ENCODE measurements at places on chromosomes 7 and 10.
A peak's percentile ranks its signal among the peaks of the same experiment; 100 is the strongest.

DNA sequence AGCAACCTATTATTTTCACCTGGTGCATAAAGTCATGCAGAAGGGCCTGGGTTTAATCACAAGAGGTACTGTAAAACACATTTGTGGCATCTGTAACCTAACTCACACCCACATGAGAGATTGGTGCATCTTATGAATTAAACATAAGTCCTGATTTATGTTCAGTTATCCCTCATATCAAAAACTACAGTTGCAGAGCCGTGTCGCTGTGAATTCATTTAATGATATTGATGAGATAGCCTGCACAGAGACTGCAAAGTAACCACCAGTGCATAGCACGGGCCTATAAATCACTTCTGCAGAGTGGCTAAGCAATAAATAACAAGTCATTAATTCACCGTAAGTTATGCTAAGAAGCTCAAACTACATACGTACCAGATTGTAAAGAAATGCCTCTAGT, 178.2 kb downstream of the RELN start:
- no peak for DNase-seq

GRCh38 chr10:52484206-52485065, 170.4 kb downstream of the DKK1 start:
- DNase-seq: no peak

DNA sequence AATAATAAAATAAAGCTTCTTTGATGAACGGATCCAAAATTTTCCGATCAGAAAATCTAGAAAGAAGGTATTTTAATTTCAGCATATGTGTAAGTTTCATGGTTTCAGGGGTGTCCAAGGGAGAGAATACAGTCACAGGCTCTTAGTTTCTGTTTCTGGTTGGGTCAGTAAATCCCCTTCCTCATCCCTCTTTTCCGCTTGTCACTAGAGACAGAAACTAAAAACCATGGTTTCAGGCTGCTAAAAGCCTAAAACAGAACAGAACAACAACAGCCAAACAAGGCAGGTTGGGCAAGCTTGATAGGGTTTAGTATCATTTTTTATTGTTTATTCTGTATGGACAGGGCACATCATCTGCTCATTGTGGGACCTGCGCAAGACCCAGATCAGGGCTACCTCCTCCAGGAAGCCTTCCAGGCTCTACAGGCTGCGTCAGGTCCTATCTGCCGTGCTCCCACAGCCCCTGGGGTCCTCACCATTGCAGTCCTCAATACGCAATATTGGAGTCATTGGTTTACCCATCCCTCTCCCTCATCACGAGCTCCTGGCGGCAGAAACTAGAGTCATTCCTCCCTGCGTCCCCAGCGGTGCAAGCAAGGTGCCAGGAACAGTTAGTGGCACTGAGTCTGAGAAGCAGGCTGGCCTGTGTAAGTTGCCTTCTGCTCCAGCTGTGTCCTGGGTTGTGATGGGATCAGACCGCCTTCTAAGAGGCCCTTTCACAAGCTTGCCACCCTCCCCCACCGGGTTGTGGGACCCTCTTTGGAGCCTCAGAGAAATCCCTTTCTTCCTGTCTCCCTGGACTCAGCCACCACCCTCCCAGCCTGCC, 70.2 kb upstream of the CUX1 start:
- DNase-seq: no peak

- DNase-seq: no peak
These were observed 57.0 kb upstream of the DKK1 start for GRCh38 chr10:52256832-52257691.

DNA sequence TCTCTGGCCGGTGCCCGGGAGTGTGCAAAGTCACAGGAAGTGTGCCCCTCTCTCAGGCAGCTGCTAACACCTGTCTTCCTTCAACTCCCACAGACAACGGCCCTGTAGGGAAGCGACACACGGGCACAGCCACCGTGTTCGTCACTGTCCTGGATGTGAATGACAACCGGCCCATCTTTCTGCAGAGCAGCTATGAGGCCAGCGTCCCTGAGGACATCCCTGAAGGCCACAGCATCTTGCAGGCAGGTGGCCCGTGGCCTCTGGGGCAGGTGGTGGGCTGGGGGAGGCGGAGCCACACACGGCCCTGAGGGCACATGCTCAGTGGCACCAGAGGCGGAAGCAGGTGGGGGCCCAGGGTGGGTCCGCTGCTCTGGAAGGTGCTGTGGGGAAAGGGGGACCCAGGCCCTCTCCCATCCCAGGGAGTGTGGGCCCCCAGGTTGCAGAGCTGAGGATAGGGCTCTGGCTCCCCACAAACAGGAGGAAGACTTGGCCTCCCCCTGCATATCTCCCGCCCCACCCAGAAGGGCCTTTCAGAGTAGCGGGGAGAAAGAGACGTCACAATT, 6.9 kb downstream of the C10orf105 start:
- peak; percentile 83 for DNase-seq

- DNase-seq: no peak
These were observed 366.6 kb upstream of the PFKP start for GRCh38 chr10:2700626-2701305.

GRCh38 chr7:121517591-121517990, 121.5 kb upstream of the FAM3C start:
- no peak for DNase-seq

DNA sequence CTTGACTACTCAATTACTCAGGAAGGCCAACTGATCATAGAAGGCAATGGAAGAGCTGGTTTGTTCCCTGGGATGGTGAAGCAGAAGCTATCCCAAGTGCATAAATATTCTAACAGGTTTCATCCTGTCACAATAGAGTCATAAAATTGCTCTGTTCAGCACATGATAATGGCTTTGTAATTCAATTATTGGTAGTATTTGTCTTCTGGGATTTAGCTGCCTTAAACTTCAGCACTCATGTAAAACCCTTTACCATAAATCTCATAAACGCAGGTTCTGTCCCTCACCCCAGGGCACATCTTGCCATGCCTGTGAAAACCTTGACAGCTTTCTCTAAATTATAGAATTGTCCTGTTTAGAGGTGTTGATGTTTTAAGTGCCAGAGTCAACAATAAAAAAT, 417.6 kb downstream of the SORCS1 start:
- DNase-seq: no peak

GRCh38 chr10:71512761-71513539, 116.2 kb downstream of the CDH23 start:
- no peak for DNase-seq

GRCh38 chr10:74507951-74508350, 318.4 kb upstream of the KAT6B start:
- no peak for DNase-seq

DNA sequence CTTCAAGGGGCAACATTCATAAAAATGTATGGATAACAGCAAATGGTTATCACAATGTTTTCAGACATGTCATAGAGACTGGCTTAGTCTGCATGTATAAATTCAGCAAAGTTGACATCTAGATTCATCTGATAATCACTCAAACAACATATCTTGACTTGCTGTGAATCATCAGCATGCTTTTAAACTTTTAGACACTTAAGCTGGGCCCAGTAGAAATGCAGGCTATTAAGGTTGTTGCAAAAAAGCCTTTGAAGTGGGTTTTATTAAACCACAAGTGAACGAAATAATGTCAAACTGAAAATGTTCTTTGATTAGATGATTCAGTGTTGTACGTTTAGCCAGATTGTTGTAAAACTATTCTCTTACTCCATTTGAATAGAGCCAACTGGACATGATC, 759.6 kb downstream of the NXPH1 start:
- no peak for DNase-seq

GRCh38 chr7:116785843-116786242, 76.5 kb upstream of the CAPZA2 start:
- DNase-seq: no peak

DNA sequence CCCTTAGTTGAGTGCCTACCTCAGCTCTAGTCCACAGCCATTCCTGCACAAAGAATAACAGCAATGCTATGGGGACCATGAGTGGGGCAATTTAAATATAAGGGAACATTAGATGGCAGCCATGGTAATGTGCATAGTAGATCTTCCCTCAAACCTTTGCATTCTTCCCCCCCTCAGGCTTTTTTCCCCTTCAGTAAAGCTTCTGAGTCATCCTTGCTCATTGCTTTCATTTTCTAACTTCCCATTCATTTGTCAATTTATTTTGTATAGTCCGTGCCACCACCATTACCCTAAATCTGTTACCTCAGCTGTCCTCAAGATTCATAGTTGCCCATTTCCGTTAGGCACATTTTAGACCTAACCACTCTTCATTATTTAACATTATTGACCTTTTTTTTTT, 10.7 kb downstream of the HECTD2 start:
- no peak for DNase-seq

DNA sequence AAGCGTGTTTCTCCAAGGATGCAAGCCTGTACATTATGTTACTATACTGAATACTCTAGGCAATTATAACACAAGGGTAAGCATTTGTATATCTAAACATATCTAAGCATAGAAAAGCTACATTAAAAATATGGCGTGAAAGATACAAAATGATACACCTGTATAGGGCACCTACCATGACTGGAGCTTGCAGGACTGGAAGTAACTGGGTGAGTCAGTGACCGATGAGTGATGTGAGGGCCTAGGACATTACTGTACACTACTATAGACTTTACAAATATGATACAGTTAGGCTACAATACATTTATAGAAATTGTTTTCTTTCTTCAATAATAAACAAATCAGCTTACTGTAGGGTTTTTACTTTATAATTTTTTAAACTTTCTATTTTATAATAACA, 1127.2 kb upstream of the LRRN3 start:
- DNase-seq: no peak

- DNase-seq: no peak
These were observed 76.2 kb upstream of the PLXNA4 start for GRCh38 chr7:132652507-132652906.

DNA sequence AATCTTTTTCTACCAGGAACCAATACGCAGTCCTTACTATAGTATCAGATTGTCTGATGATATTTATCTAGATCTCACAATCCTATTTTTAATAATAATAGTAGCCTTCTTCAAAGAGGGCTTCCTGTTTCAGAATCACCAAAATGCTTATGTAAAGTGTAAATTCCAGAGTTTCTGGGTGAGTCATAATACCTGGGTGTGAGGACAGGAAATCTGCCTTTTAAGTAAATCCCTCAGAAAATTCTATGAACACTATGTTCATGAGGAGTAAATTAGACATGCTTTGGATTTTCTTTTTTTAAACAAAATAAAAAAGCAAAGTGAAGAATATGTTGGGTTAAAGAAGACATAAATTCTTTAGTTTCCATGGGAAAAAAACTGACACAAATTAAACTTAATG, 20.5 kb downstream of the DKK1 start:
- DNase-seq: no peak

DNA sequence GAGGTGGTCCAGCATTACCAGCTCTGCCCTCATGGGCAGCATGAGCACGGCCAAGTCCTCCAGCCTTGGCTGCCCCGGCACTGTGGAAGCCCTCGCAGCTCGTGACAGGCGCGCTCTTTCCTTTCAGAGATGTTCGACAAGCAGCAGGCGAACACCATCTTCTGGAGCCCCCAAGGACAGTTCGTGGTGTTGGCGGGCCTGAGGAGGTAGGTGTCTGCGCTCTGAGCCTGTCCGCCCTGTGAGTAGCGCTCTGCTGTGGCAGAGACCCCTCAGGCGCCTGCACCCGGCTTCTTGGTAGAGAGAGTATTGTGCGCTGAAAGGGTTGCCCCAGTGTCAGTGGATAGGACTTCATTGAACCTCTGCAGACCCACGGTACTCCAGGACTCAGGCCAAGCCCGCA, 19.8 kb downstream of the EIF3B start:
- DNase-seq: no peak

DNA sequence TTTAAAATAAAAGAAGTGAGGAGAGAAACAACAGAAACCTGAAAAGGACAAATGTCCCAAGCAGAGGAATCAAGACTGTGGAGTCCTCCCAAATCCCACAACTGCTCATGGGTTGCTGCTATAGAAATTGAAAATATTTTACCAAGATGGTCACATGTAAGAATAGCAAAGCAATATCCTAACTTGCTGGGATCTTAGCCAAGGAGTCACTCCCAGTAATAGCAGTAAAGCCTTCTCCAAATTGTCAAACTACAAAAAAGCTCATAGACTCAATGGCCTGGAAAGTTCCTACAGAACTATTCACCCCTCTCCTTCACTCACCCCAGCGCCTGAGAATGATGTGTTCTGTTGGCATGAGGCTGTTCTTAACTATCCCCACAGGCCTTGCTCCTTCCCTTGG, 186.5 kb downstream of the ELMO1 start:
- no peak for DNase-seq

DNA sequence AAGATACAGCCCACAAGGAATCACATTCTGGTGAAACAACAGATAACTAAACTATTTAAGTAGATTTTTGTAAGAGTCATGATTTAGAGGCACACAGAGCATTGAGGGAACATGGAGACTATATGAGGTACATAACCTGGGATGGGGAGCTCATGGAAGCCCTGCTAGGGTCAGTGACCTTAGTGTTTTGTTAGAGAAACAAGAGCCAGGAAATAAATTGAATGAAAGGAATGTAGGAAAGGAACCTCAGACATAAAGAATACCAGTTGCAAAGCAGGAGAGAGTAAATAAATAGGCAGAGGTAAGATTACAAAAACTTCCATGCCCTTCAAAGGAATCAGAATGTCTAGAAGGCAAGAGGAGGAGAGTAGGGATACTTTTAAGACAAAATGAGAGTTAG, 1076.9 kb downstream of the CNTNAP2 start:
- no peak for DNase-seq

DNA sequence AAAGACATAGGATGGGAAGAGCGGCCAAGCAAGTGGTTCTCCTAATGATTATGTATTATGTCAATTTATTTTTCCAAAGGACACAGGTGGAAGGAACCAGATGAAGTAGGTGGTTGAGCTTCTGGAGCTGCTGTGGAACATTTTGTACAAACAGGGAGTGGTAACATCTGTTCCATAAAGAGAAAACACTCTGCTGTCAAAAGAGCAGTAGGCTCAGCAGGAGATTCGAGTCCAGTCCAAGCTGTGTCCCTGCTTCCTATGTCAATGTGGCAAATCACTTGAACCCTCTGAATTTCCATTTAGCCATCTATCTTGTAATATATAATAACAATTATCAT, 448.0 kb upstream of the ANKRD30A start:
- DNase-seq: no peak

- DNase-seq: no peak
These were observed 250.3 kb downstream of the SNX13 start for GRCh38 chr7:17690030-17690429.

DNA sequence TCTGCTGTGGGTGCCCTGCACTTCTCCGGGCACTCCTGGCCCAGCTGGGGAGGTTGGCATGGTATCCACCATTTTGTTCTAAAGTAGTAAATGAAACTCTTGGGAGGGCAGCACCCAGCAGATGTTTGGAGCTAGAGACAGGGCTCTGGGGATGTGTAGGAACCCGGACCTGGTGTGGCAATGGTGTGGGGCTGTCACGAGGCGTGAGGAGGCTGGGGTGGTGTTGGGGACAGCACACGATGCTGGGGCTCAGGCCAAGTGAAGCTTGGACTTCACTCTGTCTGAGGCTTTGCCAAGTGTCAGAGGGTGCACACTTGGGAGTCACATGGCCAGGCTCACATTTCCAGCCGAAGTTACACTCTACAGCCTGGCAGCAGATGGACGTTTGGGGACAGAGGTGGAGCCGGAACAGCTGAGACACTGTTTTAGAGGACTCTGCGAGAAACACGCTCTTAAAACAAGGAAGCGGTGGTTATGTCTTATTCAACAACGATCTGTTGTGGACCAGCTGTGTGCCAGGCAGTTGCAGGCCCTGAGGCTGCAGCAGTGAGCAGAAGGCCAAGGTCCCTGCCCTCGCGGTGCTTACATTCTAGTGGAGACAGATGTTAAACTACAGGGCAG, 118.2 kb downstream of the CUX1 start:
- no peak for DNase-seq

GRCh38 chr7:69889976-69890351, 291.7 kb downstream of the AUTS2 start:
- DNase-seq: no peak

GRCh38 chr7:55173671-55174070, 154.9 kb downstream of the EGFR start:
- DNase-seq: no peak

- no peak for DNase-seq
These were observed 297.9 kb upstream of the CACNA2D1 start for GRCh38 chr7:82741493-82741892.
